ENCODE measurements at places on chromosomes 1 and 21.

GRCh38 chr1:236870721-236871120 lies 75.6 kb downstream of the MTR start:
- no peak for DNase-seq

DNA sequence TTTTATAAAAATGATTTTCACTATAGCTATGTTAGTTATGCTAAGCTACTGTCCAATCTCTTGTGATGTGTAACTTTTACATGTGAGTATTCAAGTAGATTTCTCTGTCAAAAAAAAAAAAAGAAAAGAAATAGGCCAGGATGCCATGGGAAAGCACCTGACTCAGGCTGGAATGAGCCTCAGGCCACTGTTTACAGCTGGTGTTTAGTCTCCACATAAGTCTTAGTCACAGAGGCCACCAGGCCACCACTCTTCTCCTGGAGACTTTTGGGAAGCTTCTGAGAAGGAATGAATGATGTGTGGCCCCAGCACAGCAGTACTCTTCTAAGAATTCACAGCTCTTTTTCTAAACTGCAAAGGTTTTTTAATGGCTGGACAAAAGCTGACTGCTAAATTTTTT lies 48.9 kb downstream of the CHML start:
- DNase-seq = peak; percentile 48

- no peak for DNase-seq
Measured at GRCh38 chr1:227532019-227532619, 31.2 kb upstream of the ZNF678 start.

DNA sequence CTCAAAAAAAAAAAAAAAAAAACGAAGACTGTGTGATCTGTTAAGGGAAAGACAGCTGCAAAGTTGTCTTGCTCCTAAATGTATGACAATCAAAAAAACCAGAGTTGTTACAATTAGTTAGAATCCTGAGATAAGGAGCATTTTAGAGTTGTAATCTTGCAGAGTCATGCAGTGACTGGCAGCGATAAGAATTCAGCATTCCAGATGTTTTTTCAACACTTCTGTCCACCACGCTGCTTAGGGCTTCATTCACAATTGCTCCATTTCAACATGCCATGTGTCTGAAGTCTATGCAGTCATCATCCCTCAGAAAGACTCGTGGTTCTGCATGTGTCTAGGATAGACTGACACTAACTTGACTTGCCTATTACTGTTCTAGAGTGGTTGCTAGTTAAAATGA lies 102.4 kb upstream of the BACE2 start:
- DNase-seq = peak; percentile 21

GRCh38 chr1:9413877-9414213 lies 121.2 kb downstream of the SPSB1 start:
- no peak for DNase-seq

DNA sequence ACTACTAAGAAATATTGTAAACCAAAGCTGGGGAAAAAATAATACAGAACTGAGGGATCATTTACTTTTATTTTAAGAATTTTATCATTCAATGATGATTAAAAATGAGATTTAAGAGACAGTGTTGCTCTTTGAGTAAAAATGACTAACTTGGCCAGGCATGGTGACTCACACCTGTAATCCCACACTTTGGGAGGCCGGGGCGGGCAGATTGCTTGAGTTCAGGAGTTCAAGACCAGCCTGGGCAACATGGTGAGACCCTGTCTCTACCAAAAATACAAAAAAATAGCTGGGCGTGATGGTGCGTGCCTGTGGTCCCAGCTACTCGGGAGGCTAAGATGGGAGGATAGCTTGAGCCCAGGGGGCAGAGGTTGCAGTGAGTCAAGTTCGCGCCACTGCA lies 21.8 kb upstream of the PLEKHO1 start:
- DNase-seq = no peak

DNA sequence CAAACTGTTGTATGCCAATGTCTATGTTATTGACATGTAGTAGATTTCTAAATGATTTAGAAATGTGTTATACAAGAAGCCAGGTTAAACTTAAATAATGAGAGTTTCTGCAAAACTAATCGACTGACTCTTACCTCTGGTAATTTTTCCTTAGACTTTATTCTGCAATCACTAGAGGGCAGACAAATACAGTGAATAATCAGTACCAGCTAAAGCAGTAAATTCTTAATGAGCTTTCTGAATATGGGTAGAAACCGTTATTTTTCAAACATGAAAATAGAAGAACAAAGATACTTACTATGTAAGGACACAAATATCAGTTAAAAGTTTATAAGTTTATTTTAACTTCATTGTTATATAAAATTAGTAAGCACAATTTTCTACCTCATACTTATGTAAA lies 97.9 kb upstream of the RGS1 start:
- peak; percentile 24 for DNase-seq

DNA sequence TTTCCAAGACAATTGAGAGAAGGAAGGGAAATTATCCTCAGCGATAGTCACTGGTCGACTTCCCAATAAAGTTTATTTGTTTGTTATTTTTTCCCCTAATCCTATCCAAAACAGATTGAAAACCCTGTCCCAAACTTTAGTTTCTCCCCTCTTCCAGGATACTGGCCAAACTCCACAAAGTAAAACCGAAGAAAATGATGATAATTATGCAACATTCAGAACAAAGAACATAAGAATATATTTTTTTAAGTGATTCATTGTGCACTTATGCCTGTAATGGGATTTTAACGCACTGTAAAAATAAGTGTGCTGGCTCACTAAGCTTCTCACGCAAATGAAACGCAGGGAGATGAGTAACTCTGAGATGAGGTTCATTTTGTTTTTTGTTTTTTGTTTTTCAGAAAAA lies 6.0 kb downstream of the GLIS1 start:
- DNase-seq = no peak

DNA sequence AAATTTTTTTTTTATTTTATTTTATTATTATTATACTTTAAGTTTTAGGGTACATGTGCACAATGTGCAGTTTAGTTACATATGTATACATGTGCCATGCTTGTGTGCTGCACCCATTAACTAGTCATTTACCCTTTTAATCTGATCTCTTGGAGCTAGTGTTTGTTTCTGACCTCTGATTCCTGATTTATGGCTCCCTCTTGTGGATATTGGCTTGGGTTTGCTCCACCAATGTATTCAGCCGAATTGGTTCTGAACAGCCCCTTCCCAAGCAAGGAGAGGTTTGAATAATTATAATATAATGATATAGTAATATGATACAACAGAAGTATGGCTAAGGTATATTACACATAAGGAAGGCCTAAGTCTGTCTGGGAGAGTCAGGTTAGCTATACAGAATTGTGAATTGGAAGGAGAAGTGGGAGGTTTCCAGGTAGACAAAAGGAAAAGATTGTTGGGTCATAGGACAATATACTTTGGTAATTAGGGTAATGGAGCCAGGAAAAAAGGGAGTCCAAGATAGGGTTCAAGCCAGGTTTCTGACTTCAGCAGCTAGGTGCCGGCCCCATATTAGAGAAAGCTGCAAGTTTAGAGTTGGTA lies 53.1 kb upstream of the HMCN1 start:
- DNase-seq = peak; percentile 59

DNA sequence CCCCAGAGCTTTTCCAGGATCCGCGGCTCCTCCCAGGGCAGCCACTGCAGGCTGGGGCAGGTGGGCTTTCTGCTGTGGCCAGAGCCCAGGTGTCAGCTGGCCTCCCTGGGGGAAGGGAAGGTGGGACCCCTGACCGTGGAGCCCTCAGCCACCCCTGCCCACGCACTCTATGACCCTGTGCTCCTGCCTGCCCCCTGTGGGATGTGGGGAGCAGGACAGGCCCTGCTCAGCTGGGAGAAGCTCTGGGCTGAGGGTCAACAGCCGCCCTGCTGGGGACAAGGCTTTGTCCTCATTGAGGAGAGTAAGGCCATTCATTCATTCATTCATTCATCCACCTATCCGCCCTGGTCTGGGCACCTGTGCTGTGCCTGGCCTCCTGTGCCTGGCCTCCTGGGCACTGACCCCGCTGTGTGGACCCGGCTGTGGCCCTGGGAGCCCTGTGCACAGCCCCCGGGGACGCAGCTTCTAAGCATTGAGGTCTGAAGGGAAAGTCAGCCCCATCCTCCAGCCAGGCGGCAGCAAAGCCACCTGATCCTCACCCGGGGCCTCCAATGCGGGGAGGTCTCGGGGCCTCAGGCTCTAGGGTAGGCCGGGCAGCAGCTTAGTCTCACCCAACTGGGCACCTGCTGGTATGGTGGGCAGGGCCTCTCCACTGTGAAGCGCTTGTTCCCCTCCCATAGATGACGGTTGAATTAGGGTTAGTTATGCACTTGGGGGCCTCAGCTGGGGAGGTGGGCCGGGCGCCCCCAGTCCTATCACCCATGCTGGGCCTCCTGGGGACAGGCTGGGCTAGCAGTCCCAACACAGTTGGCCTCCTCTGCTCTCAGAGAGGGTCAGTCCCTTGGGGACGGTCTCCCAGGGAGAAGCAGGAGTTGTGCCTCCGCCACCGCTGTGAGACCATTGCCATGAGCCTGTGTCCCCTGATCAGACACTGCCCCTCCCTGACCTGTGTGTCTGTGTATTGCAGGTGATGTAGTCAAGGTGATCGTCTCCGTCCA lies 6.0 kb downstream of the TNFRSF14 start:
- no peak for DNase-seq

DNA sequence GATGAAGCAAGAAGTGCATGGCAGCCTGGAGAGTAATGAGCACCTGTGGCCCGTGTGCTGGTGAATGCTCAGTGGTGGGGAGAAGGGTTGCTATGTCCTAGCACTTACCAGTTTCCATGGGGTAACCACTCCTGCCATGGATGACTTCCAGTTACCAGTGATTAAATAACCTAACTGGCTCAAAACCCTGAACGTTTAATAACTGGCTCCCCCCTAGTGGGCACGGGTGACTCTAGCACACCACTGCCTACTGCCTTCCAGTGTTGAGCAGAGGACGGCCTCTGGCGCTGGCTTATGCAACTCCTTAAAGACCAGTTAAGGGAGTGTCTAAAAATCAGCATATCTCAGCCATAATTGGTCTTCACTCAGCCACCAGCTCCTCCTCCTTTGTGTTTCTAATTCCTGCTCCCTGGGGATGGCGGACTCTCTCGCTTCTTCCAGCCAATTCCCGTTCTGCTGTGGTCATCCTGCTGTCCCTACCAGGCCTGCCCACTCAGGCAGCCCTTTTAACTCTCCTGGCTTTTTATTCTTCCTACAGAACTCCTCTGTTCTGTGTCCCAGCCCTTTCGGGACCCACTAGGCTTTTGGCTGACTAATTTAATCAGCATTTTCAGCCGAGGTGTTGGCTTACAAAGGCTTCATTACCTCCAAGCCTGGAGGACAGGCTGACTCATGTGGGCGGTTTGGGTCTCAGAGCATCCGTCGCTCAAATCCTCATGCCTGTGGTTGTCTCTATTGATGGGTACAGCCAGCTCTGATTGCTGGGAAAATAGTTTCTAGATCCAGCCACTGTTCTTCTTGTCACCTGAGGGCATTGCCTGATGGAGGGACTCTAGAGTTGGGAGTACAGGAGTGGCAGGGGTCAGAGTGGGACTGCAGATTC lies 332.4 kb downstream of the CAMTA1 start:
- DNase-seq = peak; percentile 59

DNA sequence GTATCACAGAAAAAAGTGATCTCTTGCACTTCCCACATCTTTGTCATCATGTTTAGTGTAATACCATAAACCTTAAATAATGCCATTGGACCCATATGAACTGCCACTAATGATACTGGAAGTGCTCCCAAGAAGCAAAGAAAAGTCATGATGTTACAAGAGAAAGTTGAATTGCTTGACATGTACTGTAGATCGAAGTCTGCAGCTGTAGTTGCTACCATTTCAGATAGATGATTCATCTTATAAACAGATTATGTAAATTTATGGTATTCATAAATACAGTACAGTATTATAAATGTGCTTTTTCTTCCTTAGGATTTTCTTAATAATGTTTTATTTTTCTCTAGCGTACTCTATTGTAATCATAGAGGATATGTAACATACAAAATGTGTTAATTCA lies 30.1 kb upstream of the LAMC2 start:
- no peak for DNase-seq

- DNase-seq = no peak
Measured at GRCh38 chr1:50697440-50698421, 262.3 kb downstream of the FAF1 start.

DNA sequence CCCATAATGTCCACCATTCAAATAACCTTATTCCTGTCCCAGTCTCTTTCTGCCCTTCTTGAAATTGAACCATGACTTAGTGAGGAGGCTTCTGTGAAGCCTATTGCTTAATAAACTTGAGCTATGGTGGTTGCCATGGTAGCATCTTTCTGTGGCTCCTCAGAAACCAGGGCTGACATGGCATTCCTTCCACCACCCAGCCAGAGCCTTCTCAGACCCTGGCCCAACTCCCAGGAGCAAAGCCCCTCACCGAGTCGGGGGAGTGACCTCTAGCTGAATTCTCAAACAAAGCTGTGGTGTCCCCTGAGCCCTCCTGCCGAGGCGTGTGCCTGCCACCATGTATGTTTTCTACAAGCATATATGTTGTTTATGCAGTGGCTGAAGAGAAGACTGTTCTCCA lies 259.1 kb downstream of the CACNA1E start:
- DNase-seq = peak; percentile 46

DNA sequence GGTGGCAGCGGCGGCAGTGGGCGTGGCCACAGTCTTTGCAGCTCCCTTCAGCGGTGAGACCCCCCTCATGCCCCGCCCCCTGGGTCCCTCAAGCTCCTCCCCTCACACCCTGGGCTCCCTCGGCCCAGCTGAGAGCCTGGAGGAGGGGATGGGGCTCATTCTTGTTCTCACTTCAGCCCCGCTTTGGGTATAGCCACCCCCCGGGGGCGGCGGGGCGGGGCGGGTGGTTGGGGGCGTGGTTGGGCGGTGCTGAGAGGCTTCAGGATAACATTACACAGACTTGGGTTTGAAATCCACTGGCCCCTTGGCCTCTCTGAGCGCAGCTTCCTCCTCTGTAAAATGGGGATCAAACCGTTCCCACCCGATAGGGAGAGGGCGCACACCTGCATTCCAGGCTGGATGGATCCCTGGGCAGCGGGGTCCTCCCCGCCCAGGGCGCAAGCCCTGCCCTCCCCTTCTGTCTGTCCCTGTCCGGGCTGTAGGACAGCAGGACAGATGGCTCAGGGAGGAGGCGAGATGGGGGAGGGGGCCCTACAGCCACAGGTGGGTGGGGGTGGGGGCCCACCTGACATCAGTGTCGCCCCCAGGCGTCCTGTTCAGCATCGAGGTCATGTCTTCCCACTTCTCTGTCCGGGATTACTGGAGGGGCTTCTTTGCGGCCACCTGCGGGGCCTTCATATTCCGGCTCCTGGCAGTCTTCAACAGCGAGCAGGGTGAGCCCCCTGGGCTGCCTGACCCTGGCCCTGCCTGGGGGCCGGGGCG lies 5.1 kb downstream of the CLCNKA start:
- DNase-seq = peak; percentile 64

- DNase-seq = no peak
Measured at GRCh38 chr1:3774946-3775489, 2.5 kb downstream of the SMIM1 start.

Measured in hepatocyte (in vitro differentiated cells).